ENCODE measurements at places on chromosomes 7 and 10.

GRCh38 chr7:148155826-148156225 lies 434.7 kb upstream of the C7orf33 start:
- no peak for DNase-seq

DNA sequence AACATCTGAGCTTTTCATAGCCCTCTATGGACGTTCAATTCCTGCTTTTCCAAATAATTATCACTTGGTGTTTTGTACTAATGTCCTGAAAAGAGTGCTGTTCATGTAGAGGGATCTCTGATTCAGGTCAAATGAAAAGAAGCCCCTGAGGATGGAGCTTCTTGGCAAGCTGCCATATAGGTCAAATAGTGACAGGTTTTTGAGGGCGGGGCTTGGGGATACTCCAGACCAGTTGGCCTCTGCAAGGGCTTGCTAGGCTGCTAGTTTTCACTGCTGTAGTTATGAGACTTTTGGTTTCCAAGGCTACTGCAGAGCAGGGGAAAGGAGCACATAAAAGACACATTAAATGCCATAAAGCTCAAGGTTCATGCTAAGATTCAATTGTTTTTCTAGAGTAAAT lies 257.2 kb upstream of the CACNA2D1 start:
- no peak for DNase-seq

DNA sequence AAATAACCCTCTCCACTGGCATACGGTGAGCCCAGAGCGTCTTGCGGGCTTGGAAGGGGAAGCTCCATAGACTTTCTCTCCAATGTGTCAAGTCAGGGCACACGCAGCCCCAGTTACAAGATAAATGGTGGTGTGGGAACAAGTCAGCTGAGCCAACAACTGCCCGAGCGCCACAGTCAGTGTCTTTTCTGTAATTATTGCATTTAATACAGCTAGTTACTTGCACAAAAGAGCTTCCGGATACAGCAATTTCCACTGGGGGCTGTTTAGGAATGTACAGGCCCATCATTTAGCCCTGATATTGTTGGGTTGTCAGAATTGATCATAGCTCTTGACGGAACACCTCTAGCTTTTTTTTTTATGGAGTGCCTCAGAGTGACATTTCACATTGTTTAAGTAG lies 193.5 kb upstream of the SP8 start:
- no peak for DNase-seq

GRCh38 chr7:131276190-131276589 lies 51.5 kb upstream of the MKLN1 start:
- no peak for DNase-seq

GRCh38 chr7:141145630-141145982 lies 71.7 kb downstream of the TMEM178B start:
- no peak for DNase-seq

- DNase-seq, result no peak
Observed at GRCh38 chr10:63013755-63014154, 119.4 kb upstream of the NRBF2 start.

- DNase-seq, result no peak
Observed at GRCh38 chr7:151566897-151567320, 47.2 kb upstream of the RHEB start.

DNA sequence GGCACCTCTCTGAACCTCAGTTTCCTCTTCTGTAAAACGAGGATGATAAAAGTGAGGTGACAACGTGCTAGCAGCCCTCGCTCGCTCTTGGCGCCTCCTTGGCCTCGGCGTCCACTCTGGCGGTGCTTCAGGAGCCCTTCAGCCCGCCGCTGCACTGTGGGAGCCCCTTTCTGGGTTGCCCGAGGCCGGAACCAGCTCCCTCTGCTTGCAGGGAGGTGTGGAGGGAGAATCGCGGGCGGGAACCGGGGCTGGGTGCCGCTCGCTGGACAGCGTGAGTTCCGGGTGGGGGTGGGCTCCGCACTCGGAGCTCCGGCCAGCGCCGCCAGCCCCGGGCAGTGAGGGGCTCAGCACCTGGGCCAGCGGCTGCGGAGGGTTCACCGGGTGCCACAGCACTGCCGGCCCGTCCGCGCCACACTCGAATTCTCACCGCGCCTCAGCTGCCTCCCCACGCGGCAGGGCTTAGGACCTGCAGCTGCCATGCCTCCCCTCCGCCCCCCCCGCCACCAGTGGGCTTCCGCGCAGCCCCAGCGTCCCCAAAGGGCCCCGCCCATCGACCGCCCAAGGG lies 24.3 kb upstream of the ACSL5 start:
- DNase-seq, result no peak

- no peak for DNase-seq
Observed at GRCh38 chr10:123139521-123140163, 3.9 kb downstream of the HMX3 start.

GRCh38 chr7:8295638-8296361 lies 33.8 kb upstream of the ICA1 start:
- DNase-seq, result peak; percentile 46

- no peak for DNase-seq
Observed at GRCh38 chr7:37604078-37604477, 79.5 kb upstream of the GPR141 start.

- DNase-seq, result no peak
Observed at GRCh38 chr7:100509231-100509630, 25.5 kb downstream of the NYAP1 start.

- DNase-seq, result no peak
Observed at GRCh38 chr7:44159824-44160630, 18.9 kb upstream of the MYL7 start.

DNA sequence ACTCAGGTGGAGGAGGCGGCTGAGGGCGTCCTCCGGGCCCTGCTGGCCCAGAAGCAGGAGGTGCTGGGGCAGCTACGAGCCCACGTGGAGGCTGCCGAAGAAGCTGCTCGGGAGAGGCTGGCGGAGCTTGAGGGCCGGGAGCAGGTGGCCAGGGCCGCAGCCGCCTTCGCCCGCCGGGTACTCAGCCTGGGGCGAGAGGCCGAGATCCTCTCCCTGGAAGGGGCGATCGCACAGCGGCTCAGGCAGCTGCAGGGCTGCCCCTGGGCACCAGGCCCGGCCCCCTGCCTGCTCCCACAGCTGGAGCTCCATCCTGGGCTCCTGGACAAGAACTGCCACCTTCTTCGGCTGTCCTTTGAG lies 2.8 kb downstream of the TRIM56 start:
- no peak for DNase-seq

DNA sequence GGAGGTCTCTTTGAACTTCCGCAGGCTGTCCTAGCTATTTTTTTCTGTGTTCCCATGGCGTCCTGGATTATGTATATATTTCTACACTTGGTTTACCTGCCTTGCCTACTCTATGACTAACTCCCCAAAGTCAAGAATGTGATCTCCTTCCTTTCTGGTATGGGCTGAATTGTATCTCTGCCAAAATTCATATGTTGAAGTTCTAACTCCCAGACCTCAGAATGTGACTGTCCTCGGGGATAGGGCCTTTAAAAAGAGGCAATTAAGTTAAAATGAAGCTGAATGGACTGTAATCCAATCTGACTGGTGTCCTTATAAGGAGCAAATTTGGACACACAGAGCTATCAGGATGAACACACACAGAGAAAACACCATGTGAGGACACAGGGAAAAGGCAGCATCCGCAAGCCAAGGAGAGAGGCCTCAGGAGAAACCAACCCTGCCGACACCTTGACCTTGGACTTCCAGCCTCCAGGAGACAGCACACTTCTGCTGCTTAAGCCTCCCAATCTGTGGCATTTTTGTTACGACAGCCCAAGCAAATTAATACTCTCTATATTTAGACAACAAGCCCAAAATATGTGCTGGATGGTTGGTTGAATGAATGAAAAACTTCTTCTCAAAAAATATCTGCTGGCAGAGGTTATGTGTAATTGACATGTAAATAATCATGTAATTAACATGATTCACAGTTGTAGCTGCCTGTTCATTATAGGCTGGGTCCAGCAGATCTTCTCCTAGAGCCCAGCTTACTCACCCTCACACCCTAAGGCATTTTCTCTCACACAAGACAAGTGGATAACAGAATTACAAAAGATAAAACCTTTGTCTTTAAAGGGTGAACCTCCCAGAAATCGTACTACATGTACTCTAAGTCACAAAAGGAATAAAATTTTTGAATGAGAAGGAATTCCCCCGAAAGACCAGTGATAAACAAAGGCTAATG lies 123.7 kb downstream of the CUBN start:
- no peak for DNase-seq

DNA sequence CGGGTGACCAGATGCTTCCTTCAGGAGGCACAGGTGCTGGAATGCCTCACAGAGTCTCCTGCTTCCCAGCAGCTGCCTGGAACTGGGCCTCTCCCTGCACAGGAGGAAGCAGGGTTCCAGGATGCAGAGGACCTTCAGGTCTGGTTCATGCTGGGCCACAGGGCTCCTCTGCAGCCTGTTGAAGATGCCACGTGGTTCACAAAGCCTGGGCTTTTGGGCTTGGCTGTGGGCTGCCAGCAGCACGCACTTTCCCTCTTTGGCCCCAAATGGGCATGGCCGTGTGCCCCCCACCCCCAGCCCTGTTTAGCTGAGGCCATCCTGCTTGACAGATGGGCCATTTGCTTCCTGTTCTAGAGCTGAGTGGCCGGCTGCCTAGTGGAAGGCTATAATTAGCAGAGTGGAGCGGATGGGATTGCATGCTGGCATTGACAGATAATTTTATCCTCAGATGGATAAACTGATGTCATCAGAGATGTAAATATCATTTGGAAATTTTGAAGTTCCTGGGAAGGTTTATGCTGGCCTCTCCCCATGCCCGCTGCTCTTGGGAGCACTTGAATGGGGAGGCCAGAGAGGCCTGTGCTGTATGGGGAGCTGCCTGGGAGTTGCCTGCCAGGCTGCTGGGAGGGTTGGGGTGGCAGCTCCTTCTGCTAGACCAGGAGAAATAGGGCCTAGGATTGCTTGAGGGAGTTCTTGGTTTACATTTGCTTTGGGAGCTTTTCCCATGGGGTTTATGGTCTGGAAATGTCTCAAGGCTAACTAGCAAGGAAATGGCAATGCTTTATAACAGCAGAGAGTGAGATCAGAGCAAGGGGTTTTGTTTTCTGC lies 28.2 kb downstream of the TSPAN15 start:
- no peak for DNase-seq

- no peak for DNase-seq
Observed at GRCh38 chr10:82319074-82319473, 444.1 kb downstream of the NRG3 start.

- DNase-seq, result no peak
Observed at GRCh38 chr10:118458957-118459641, 117.0 kb upstream of the FAM204A start.

DNA sequence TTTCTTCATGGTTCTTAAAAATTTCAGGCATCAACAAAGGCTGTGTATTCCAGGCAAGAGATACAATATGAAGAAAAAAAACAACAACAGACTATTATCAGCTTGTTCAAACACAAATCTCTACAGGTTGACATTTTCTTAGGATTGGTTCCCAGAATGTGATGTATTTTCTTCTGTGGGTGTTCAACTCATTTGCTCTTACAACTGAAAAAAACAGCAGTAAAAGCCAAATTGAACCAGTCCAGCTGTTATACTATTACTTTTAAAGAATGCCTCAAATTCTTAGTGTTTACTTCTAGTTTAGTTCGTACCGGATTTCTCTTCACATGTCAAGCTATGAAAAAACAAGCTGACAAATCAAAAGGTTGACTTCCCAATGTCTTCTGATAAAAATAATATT lies 60.7 kb downstream of the CNTNAP2 start:
- no peak for DNase-seq

DNA sequence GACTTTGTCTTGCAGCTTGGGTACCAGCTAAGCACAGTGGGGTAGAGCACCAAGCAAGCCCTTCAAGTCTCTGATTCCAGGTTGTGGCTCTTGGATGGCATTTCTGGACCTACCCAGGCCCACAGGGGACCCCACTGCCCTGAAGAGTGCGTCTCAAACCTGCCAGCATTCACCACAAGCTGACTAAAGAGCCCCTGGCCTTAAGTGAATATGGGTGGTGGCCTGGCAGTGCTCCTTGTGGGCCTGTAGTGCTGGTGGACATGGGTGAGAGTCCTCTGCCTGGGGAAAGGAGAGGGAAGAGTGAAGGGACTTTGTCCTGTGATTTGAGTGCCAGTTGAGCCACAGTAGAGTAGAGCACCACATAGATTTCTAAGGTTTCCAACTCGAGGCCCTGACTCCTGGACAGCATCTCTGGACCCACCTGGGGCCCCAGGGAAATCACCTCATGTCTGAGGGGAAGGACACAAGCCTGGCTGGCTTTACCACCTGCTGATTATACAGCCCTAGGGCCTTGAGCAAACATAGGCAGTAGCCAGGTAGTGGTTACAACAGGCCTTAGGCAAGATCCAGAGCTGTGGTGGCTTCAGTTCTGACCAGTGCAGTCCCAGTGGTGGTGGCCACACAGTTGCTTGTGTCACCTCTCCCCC lies 23.7 kb downstream of the GSDME start:
- DNase-seq, result no peak

- DNase-seq, result no peak
Observed at GRCh38 chr7:65798111-65799075, 74.5 kb upstream of the VKORC1L1 start.

DNA sequence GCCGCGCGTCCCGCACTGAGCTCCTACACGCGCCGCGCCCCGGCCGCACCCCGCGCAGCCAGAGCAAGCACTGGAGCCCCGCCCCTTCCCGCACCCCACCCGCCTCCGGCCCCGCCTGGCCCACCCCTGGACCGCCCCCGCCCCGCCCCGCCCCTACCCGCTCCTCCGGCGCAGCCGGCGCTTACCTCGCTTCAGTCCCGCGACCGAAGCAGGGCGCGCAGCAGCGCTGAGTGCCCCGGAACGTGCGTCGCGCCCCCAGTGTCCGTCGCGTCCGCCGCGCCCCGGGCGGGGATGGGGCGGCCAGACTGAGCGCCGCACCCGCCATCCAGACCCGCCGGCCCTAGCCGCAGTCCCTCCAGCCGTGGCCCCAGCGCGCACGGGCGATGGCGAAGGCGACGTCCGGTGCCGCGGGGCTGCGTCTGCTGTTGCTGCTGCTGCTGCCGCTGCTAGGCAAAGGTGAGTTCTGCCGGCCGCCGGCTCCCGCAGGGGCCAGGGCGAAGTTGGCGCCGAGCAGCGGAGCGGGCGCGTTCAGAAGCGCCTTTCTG lies at the start of gene RET:
Gene RET, plus strand, starts transcription at position 194 of the 545 bp plus-strand sequence. Its CDS starts 190 bp downstream, at position 384.
- DNase-seq, result no peak

- DNase-seq, result no peak
Observed at GRCh38 chr7:99012722-99013121, 131.2 kb downstream of the SMURF1 start.

GRCh38 chr7:100799037-100799896 lies 28.1 kb downstream of the EPHB4 start:
- DNase-seq, result no peak

GRCh38 chr7:1679326-1679965 lies 9.4 kb downstream of the ELFN1 start:
- DNase-seq, result no peak

- DNase-seq, result no peak
Observed at GRCh38 chr10:105950410-105950809, 1214.1 kb downstream of the SORCS1 start.

DNA sequence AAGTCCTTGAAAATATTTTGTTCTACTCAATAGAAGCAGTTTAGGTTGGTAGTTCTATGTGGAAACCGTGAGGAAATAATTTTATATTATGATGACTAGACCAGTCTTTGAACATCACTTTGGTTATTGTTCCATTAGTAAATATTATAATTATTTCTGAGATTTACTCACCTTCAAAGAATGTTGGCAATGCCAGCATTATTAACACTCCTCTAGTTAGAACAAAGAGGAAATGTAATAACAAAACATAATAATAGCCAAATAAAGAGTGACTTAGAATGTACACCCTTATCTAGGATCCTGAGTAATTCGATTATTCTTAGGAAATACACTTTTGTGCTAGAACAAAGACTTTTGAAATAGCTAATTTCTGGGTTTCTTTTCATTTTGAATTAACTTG lies 121.1 kb downstream of the CFTR start:
- no peak for DNase-seq

- no peak for DNase-seq
Observed at GRCh38 chr7:24968165-24968564, 11.8 kb downstream of the OSBPL3 start.

- no peak for DNase-seq
Observed at GRCh38 chr7:24910551-24911212, 69.3 kb downstream of the OSBPL3 start.
